Kidney epithelial cell (primary cell): ENCODE measurements at places on chromosomes 1 and 21.
A peak's percentile ranks its signal among the peaks of the same experiment; 100 is the strongest.

GRCh38 chr1:216945538-216946080, 222.4 kb upstream of the ESRRG start:
- no peak for DNase-seq

- DNase-seq: peak; percentile 65
Observed at GRCh38 chr1:222167111-222167510, 380.8 kb downstream of the HHIPL2 start.

- no peak for DNase-seq
Observed at GRCh38 chr1:229114315-229114714, 156.6 kb upstream of the RAB4A start.

- DNase-seq: no peak
Observed at GRCh38 chr1:40140211-40140973, 20.8 kb upstream of the RLF start.

DNA sequence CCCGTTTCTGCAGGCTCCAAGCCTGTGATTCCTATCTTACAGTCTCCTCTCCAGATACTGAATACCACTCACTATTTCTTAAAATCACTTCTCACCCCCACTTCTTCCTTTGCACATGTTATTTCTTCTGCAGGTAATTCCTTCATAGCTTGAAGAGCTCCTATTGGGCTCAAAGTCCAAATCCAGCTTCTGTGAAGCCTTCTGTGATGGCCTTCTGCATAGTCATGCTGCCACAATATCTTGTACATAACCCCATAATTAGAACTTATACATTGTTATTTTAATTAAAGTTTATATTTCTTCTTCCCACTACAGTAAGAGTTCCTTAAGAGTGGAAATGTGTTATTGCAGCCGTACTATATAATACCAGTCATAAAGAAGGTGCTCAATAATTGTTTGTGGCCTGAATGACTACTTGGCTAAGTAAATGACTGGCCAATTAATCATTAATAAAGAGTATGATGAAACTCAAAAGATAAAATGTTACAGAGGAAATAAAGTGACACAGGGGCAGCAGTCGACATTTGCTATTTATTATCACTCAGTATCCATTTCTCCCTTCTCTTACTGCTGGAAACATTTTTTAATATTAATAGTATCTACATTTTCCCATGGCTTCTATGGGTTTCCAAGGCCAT, 886.6 kb downstream of the TTLL7 start:
- DNase-seq: no peak

DNA sequence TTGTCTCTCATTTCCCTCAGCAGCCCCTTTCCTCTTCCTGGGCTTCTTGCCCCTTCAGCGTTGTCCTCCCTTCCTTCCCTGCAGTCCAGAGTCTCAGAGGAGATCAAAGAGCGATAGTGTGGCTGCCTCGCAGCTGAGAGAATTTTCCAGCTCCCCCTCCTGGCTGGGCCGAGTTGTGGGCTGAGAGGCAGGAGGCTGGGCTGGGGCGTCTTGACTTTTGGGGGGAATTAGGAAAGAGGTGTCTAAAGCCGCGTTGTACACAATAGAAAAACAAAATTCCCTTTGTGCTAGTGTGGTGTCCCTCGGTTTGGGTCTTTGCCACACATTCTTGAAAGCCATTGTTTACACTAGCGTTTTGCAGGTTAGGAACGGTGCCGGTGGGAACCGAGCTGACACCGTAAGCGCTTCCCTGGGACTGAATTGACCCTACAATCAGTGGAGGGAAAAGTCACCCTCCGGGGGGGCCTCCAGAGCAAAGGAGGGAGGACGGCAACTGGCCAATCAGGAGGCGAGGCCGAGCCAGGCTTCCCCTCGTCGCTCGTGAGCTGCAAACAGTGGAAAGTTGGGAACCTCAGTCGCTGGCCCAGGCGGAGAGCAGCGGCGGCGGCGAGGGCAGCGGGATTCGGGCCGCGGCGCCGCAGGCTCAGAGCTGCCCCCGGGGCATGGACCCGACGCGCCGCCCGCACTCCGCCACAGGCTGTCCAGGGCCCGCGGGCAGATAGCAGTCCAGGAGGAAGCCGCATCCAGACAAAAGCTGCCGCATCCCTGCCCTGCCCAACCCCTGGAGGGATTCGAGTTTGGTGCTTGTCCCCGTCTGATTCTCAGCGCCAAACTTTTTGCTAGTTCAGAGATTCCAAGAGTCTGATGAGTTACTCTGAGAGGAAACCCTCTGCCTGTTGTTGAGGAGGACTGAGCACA, at the start of gene HMCN1:
TSS of gene HMCN1 (plus strand) at position 574 of the 918 bp plus-strand sequence. CDS start 389 bp downstream, outside the sequence.
- peak; percentile 18 for DNase-seq

GRCh38 chr1:12049616-12050015, 13.5 kb upstream of the TNFRSF8 start:
- DNase-seq: no peak

- DNase-seq: no peak
Observed at GRCh38 chr21:46424621-46425020, 34.1 kb upstream of the DIP2A start.

GRCh38 chr21:17783481-17784179, 35.5 kb downstream of the C21orf91 start:
- DNase-seq: no peak

DNA sequence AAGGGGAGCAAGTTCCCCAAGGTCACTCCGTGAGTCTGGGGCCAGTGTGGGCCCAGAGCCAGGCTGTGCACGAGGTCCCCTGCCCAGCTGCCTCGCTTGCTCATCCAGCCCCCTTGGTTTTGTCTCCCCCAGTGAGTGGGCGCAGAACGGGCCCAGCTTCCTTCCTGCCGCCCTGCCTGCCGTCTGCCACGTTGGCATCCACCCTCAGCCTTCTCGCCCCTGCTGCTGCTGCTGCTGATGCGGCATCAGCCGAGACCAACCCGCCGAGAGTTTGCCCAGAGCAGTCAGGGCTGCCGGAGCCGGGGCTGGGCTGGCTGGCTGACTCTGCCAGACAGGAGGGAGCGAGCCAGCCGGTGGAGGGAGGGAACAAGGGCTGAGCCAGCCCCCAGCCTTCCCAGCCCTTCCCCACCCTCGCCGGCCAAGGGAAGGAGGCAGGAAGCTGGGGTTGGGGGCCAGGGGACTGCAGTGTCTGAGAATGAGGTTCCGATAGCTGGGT, 31.4 kb upstream of the WASF2 start:
- DNase-seq: no peak

DNA sequence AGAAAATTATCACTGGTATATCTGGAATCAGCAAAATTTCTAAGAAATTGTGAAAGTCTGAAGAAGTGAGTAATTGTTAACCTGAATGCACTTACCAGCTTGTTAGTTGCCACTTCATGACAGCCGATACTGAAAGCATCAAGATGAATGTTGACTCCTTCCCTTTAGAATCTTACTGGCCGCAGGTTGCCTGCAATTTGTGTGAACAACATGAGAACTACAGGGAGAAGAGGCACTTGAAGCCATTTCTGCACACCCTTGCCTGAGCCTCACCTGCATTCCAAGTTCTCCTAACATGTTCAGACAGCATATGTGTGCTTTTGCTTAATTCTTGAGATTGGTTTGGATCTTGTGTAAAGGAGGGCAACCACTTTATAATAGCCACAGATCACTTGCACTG, 59.2 kb upstream of the SSX2IP start:
- no peak for DNase-seq

DNA sequence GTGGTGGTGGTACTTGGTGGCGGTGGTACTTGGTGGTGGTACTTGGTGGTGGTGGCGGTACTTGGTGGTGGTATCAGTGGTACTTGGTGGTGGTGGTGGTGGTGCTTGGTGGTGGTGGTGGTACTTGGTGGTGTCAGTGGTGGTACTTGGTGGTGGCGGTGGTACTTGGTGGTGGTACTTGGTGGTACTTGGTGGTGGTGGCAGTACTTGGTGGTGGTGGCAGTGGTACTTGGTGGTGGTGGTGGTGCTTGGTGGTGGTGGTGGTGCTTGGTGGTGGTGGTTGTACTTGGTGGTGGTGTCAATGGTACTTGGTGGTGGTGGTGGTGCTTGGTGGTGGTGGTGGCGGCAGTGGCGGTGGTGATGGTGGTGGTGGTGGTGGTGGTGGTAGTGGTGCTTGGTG, 20.2 kb downstream of the COQ8A start:
- no peak for DNase-seq

GRCh38 chr1:197920414-197921117, 3.4 kb downstream of the LHX9 start:
- no peak for DNase-seq

DNA sequence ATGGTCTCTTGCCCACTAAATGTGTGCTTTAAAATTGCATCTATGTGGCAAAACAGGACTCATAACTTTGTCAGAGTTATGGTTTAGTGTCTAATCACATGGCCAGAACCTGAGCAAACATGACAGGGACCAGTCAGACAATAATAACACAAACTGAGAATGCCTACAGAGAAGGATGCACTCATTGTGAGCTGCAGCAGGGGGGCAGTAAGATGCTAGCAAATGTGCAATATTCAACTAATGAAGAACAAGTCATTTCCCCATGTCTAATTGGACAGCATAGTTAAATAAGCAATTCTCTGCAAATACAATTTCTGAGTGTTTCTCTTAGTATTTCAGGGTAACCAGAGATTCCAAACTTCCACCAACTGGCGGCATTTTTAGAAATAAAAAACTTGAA, 30.8 kb downstream of the SPAG17 start:
- DNase-seq: no peak

DNA sequence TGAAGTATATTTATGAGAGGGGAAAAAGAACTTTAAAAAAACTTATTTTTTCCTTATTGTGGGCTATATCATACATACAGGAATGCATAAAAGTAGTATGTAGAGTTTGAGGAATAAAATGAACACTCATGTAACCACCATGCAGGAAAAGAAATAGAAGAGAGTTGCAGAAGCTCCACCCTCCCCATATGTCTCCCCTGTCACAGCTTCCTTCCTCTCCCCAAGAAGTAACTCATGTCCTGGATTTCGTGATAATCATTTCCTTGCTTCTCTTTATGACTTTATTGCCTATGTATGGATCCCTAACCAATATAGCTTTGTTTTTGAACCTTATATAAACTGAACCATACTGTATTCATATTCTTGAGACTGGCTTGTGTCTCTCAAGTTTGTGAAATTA, 126.4 kb downstream of the ZZZ3 start:
- DNase-seq: no peak

- no peak for DNase-seq
Observed at GRCh38 chr1:231936983-231937775, 310.6 kb downstream of the DISC1 start.

DNA sequence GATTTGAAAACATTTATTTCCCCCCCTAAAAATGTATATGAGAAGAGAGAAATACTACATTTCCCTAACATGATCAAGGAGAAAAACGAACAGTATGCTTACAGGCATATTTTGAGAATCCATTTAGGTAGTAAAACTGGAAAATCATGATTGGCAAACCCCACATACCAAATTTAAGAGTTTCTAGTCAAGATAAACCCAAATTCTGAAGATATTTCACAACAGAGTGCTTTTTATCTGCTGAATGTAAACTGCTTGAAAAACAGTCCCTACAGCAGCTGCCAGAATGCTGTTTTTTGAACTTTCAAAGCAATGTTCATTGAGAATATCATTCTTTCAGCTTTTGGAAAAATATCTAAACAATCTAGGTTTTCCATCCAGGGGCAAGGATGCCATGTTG, 31.0 kb downstream of the ASH1L start:
- DNase-seq: no peak

- no peak for DNase-seq
Observed at GRCh38 chr1:206029484-206029883, 5.8 kb upstream of the CTSE start.

DNA sequence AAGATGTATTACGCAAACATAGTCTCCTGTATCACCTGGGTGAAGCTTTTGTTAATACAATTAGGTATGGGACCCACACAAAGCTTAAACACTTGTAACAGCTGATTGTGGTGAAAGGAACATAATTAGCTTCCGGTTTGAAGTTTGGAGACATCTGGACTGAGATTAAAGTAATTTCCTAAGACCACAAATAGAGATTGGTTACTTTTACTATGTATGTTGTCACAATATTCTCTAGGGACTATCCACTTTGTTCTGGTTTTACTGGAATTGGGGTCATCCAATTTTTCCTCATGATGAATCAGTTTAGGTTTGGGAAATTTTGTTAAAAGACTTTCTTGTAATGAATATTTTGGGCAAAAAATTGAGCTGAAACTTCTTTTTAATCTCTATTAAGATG, 71.8 kb upstream of the SAMSN1 start:
- no peak for DNase-seq

- no peak for DNase-seq
Observed at GRCh38 chr1:177440821-177441220, 270.1 kb downstream of the BRINP2 start.

GRCh38 chr1:21671915-21672314, 2.8 kb upstream of the RAP1GAP start:
- no peak for DNase-seq

DNA sequence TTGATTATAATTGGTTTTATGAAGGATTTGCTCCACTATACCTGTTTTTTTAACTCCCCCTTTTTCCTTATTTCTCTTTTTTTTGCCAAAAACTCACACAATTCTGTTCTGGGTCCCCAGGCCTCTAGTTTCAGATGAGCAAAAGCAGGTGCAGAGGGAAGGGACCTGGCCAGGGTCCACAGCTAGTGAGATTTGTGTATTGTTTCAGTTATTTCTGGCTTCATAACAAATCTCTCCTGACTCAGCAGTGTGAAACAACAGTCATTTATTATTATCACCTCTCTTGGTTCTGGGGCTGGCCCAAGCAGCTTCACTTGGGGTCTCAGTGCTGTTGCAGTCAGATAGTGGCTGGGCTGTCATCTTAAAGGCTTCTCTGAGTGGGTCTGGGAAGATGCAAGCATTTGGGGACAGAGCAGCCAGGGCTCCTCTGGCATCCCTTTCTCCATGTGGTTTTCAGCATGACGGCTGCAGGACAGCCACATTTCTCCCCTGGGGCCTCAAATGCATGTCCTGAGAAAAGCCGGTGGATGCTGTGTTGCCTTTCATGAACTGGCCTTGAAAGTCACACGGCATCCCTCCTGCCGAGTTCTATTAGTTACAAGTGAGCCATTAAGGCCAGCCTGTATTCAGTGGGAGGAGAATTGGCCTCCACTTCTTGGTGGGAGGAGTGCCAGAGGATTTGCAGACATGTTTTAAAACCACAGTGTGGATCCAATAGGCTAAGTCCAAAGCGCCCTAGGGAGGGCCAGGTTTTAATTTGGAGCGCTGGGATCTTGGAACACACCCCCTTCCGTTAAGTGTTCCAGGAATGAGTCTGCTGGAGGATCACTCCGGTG, 137.1 kb downstream of the CAMTA1 start:
- no peak for DNase-seq

GRCh38 chr1:224732377-224733026, 116.4 kb downstream of the CNIH3 start:
- no peak for DNase-seq

DNA sequence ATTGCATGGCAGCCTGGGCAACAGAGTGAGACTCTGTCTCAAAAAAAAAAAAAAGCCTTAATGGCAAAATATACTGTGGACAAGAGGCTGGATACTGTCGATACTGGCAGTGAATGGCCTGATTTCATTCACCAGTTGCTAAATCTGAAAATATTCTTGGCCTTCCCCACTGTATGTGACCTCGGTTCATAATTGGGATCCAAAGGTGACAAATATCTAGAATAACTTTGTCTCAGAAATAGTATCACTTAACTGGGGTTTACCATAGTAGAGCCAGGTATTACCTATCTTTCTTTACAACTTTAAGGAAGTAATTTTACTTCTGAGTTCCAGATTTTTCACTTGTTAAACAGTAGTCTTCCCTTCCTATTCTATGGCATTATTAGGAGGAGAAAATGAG, 8.4 kb downstream of the MTF2 start:
- no peak for DNase-seq

- DNase-seq: no peak
Observed at GRCh38 chr1:177780096-177780700, 189.7 kb downstream of the SEC16B start.
